Chondrocyte (in vitro differentiated cells): ENCODE measurements at places on chromosomes 13 and 19. TPM values are rescaled to one million over a fixed set of nuclear protein-coding genes. Genes with fewer than 3 reads are reported as not detected.

DNA sequence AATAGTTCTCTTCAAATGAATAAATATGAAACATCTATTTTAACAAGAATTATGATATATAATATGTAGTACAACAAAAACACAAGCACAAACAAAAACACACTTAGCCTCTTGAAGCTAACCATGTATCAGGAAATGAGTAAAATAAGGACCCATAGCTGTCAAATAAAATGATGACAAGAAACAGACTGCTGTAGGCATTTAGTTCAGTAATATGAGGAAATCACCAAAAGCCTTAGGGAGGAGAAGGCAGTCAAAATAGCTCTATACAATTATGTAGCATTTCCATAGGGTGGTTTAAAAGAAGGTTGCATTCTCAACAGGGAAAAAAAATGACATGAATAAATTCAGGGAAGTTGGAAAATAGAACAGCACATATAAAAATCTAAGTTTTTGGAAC is 163.4 kb downstream of the PCDH20 start:
- no peak overlapping the region for H3K27ac ChIP-seq
- H3K4me1 ChIP-seq: no peaks in the 10 kb centered on the region
- no peak overlapping the region for H3K4me3 ChIP-seq
- no peaks in the 10 kb centered on the region for H3K27me3 ChIP-seq
- no peaks in the 10 kb centered on the region for H3K36me3 ChIP-seq

DNA sequence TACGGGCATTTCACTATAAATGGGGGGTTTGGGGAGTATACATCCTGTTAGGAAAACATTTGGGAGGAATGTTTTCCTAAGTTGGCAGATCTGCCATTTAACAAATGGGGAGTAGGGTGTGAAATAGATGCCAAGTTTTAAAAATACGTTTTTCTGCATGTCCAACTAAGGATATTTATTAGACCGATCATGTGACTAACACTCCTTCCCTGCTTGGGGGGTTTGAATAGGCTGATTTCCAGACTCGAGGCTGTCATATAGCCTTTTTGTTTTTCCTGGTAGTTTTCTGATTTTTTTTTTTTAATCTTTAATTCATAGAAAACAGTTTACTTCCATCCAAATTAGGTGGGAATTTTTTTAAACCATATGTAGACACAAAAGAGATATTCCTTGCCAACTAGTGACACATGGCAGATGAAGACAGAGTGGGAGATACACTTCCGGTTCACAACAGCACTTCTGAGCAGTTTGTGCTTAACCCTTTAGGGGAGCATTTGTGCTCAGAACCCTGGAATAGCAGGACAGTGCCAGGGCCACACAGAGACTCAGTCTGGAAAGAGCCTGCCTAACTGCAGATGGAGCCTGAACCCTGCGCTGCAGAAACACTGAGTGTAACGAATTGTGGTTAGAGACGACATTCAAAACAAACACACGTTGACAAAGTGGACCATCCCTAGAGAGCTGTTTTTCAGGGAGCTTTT is 5.6 kb upstream of the GATAD2A start:
- no peak for DNase-seq
- peak overlapping the region; percentile 7 for H3K4me3 ChIP-seq
- H3K4me1 ChIP-seq: peaks cover 37% of the 10 kb centered on the region
- peak overlapping the region; percentile 81 for H3K27ac ChIP-seq
- H3K27me3 ChIP-seq: no peaks in the 10 kb centered on the region
- no peaks in the 10 kb centered on the region for H3K36me3 ChIP-seq

- no peak for DNase-seq
- H3K27ac ChIP-seq: no peak overlapping the region
- no peaks in the 10 kb centered on the region for H3K4me1 ChIP-seq
- no peak overlapping the region for H3K4me3 ChIP-seq
Observed at GRCh38 chr13:23599083-23599925, 29.1 kb downstream of the TNFRSF19 start.

GRCh38 chr19:41540041-41540695 is 35.8 kb upstream of the CEACAM21 start:
- DNase-seq: no peak
- no peak overlapping the region for H3K27ac ChIP-seq

DNA sequence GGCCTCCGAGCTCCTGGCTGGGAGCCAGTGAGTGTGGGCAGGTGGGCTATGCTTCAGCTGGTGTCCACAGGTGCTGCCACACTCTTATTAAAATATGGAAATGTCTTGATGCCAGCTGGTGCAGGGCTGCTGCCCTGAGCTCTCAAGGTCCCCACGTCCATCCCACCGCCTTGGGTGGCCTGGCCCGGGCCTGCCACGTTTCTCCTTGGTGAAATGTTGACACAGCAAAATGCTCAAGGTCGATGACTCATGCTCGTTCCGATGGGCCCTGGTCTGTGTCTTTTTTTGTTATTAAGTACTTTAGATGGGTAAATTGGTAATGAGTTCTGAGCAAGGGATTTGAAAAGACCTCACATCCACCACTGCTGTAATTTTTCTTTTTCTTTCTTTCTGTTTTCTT is 524.7 kb downstream of the MYO16 start:
- no peaks in the 10 kb centered on the region for H3K36me3 ChIP-seq
- DNase-seq: no peak
- peak overlapping the region; percentile 14 for H3K4me3 ChIP-seq
- H3K4me1 ChIP-seq: peaks cover 72% of the 10 kb centered on the region
- no peaks in the 10 kb centered on the region for H3K27me3 ChIP-seq

- no peak overlapping the region for H3K27ac ChIP-seq
- H3K36me3 ChIP-seq: no peaks in the 10 kb centered on the region
- H3K4me1 ChIP-seq: peaks cover 2% of the 10 kb centered on the region
- no peaks in the 10 kb centered on the region for H3K27me3 ChIP-seq
- DNase-seq: no peak
Observed at GRCh38 chr13:85693889-85694511, 105.2 kb downstream of the SLITRK6 start.

GRCh38 chr13:107234319-107235073 is 666.6 kb upstream of the ARGLU1 start:
- H3K27me3 ChIP-seq: peaks cover 10% of the 10 kb centered on the region
- DNase-seq: no peak
- no peaks in the 10 kb centered on the region for H3K36me3 ChIP-seq
- no peak overlapping the region for H3K4me3 ChIP-seq

DNA sequence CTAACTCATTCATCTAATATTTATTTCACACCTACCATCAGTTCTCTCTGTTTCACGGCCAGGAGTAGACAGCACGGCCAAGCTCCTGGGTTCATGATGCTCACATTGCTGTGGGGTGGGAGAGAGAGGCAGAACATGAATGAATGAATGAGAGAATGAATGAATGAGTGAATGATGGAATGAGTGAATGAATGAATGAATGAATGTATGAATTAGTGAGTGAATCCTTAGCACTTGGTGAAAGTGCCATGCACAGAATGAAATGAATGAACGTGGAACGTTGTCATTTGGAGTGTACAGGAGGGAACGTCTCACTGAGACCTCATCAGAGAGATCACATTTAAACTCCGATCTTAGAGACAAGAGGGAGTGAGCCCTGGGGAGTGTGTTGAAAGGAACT is 11.9 kb upstream of the KIR2DL4 start:
- no peaks in the 10 kb centered on the region for H3K4me1 ChIP-seq
- H3K36me3 ChIP-seq: no peaks in the 10 kb centered on the region
- DNase-seq: no peak
- H3K27ac ChIP-seq: no peak overlapping the region
- H3K4me3 ChIP-seq: no peak overlapping the region

The C19orf33 gene
- total RNA-seq: 2.0 to 5.2 TPM (median 2.0 TPM) in 3 replicates
